ENCODE measurements at places on chromosomes 4 and X. TPM values are rescaled to one million over a fixed set of nuclear protein-coding genes. Genes with fewer than 3 reads are reported as not detected.

The NDP gene
- 8.7 TPM for polyA plus RNA-seq

The TCP11X2 gene
- polyA plus RNA-seq: 2.2 TPM

The MAGED4B gene
- polyA plus RNA-seq: 138 TPM

The CENPI gene
- polyA plus RNA-seq: 5.3 TPM

The INTS6L gene
- polyA plus RNA-seq: 1.2 TPM

The FAM149A gene
- polyA plus RNA-seq: 8.6 TPM

The RAP1GDS1 gene
- polyA plus RNA-seq: 34.5 TPM

The MAGIX gene
- polyA plus RNA-seq: 9.1 TPM

The LUZP4 gene
- not detected for polyA plus RNA-seq

DNA sequence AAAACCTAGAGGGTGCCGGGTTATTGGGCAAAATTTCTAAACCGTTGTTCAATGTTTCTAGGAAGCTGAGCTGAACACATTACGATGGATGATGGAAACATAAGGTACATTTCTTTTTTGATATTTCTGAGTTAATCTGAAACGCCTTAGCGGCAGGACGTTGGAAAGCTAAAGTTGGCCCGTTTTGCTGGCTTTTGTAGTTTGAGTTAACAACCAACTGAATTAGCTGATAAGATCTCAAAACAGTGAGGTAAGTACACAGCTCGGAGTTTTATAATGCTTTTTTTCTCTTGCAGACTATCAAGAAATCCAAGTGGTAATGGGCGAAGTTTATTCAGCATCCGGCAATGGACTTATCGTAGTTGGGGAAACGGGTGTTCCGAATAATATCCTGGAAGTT, 73.5 kb downstream of the PRSS12 start:
- no peak for DNase-seq

DNA sequence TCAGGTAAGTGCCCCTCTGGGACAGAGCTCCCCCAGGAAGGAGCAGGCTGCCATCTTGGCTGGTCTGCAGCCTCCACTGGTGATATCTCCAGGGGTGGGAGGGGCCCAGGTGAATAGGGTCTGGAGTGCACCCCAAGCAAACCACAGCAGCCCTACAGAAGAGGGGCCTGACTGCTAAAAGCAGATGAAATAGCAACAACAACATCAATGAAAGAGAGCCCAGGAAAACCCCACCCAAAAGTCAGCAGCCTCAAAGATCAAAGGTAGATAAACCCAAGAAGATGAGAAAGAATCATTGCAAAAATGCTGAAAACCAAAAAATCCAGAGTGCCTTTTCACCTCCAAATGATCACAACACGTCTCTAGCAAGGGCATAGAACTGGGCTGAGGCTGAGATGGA, 92.5 kb upstream of the PAGE3 start:
- no peak for DNase-seq

DNA sequence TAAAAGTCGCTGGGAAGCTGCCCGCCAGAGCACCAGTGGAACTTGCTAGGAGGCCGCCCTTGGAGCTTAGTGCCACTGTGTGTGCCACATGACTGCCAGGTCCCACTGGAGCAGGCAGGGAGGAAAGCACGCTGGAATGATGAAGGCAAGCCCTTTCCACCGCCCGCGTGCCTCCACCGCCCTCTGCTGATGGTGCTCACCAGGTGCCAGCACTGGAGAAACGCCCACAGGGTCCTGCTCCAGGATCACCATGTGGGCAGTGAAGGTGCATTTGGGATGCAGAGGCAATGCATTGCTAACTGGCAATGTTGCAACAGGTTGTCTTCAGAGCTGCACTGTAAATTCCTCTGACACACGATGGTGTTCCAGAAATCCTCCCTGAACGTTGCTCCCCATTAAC, 76.3 kb downstream of the SHROOM2 start:
- no peak for DNase-seq

DNA sequence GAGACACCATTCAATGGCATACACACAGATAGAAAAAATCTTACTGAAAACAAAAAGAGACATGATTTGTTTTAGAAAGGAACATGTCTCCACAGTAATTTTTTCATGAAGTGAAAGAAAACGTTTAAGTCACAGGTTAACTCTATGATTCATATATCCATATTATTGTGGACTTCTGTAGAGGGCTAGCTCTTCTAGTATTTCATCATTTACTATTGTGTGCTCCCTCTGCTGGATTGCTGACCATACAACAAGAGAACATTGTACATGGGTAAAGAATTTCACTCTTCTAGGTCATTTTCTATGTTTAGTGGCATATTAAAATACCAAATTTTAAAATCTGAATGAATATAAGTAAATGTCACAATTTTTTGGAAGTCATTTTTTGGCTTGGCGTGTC, 91.8 kb upstream of the POU3F4 start:
- peak; percentile 5 for DNase-seq

- DNase-seq: peak; percentile 71
These were observed 243.3 kb downstream of the GASK1B start for GRCh38 chr4:157929486-157929885.

DNA sequence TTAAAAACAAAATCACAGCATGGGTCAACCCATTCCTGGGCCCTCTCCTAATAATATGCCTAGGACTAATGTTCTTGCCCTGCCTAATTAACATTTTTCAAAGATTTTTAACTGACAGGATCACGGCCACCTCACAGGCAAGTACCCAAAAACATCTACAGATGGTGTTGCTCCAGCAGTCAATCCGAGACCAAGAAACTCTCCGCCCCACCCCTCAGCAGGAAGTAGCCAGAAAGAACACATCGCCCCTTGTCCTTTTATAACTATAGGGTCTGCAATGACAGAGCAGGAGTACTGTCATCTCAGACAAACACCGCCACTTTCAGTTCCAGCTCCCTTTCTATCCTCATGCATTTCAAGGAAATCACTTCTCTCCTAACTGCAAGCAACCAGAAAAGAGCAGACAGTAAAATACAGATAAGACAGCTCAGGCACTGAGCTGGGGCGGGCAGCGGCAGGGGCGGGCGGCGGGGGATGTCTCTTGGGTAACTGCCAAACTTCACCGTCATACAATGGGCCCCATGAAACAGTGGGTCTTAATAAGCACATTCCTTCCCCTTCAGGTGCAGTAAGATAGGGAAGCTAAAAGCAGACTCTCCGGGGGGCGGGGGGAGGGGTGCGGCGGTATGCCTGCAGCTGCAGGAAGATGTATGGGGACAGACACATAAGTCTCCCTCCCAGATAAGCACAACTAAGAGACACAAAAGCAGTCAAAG, 67.4 kb downstream of the ZNF182 start:
- peak; percentile 5 for DNase-seq

DNA sequence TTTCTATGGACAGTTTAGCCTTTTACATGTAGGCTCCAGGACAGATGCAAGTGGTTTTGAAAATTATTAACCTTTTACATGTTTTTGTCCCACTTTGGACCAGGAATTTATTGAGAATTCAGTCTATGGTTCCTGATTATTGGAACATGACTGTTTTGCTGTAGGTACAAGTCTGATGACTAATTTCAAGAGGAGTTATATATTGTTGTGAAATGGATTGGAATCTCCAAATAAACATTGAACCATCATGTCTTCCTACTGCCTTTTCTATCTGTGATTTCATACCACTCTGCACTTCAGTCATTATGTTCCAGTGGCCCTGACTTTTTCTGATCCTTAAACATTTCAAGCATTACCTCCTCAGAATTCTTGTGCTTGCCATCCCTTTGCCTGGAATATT, 35.9 kb downstream of the TBC1D19 start:
- DNase-seq: no peak

- DNase-seq: no peak
These were observed 166.4 kb downstream of the CBR4 start for GRCh38 chr4:168843635-168844034.

GRCh38 chr4:126701756-126702155, 931.0 kb upstream of the INTU start:
- no peak for DNase-seq

GRCh38 chrX:7586126-7586525, 256.8 kb upstream of the VCX start:
- peak; percentile 75 for DNase-seq

- DNase-seq: no peak
These were observed 92.5 kb downstream of the FAM13A start for GRCh38 chr4:88964450-88964849.

GRCh38 chr4:166293556-166293955, 420.5 kb downstream of the TLL1 start:
- no peak for DNase-seq

- no peak for DNase-seq
These were observed 126.5 kb downstream of the QDPR start for GRCh38 chr4:17385403-17385802.

- DNase-seq: no peak
These were observed 734.0 kb upstream of the DIAPH2 start for GRCh38 chrX:95950679-95951078.

GRCh38 chr4:113905301-113905700, 74.1 kb downstream of the ARSJ start:
- DNase-seq: no peak

DNA sequence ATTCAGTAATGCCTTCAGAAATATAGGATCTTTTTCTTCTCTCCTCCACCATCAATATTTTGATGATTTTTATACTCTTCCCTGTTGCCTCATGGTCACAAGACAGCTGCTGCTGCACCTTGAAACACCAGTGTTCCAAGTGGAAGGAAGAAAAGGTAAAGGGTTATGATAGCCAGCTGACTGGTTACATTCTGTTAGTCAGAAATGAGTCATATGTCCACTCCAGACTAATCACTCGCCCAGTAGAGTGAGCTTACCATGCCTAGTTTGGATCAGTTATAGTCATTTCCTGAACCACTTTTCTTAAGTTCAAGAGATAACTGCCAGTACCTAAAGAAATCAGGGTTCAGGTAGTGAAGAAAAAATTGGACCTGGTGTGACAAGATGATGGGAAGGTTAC, 532.3 kb upstream of the SMIM31 start:
- no peak for DNase-seq

DNA sequence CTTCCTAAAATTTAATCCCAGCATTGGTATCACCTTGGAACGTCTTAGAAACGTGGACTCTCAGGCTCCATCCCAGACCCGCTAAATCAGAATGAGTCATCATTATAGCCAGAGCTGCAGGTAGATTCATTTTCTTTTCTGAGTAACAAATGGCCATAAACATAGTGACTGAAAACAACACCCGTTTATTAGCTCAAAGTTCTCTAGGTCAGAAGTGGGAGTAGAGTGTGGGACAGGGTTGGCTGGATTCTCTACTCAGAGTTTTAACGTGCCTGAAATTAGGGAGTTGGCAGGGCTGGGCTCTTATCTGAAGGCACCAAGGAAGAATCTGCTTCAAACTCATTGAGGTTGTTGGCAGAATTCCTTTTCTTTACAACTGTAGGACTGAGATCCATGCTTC, 101.8 kb upstream of the C1QTNF7 start:
- DNase-seq: no peak

DNA sequence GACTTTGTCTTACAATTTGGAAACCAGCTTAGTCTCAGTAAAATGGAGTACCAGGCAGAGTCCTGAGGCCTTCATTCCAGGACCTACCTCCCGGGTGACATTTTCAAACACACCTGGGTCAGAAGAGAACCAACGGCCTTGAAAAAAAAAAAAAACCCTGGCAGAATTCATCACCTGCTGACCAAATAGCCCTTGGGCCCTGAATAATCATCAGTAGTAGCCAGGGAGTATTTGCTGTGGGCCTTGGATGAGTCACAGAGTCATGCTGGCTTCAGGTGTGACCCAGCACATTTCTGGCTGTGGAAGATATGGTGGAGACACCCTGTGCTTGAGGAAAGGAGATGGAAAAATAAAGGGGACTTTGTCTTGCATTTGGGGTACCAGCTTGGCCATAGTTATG, 92.2 kb downstream of the LPAR4 start:
- DNase-seq: no peak

- no peak for DNase-seq
These were observed 91.9 kb downstream of the EGF start for GRCh38 chr4:110004556-110004955.

GRCh38 chrX:119573840-119574393, 446 bp upstream of the UBE2A start:
- no peak for DNase-seq

DNA sequence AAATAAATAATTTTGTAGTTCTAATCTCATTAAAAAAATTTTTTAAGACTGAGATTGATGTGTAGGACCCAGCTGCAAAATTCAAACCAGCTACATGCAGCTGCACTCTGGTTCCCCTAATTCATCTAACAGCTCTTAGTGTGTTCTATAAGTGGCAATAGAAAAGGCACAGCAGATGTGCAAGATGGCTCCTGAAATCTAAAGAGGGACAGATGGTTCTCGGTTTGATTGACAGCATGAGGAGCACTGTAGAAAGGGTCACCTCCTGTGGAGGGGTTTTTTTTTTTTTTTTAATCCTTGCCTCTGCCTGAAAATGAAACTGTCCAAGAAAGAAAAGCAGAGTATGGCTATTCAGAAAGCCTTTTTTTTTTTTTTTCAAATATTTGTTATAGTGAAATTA, 16.9 kb upstream of the OCIAD1 start:
- DNase-seq: peak; percentile 74

DNA sequence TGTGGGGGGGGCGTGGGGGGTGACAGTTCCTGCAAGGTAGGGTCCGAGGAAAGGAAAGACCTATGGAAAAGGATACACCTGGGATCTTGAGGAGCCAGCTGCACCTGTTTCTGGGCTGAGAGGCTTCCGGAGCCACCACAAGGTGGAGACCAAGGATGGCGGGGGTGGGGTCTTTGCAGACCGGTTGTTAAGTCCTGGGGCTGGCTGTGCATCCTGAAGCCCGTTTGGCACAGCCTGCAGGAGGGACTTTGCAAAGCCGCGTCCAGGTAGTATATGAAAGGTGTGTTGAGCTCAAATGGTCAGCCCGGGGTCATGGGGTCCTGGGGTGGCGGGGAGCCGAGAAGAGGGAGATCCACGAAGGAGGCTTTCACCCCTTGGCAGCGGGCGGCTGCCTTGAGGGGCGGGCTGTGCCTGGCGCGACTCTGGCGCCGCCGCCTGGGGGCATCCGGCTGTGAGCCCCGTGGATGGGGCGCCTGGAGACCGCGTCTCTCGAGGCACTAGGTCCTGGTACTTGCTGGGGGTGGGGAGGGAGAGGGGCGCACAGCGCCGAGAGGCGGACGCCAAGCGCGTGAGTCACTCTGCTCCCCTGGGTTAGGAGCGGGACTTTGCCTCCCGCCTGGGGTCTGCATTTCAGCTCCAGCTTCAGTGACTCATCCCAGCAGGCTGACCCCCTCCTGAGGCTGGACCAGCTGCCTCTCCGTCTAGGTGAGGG, 58.2 kb upstream of the DYNLT3 start:
- peak; percentile 15 for DNase-seq

GRCh38 chr4:142519342-142519741, 326.8 kb downstream of the INPP4B start:
- peak; percentile 16 for DNase-seq

DNA sequence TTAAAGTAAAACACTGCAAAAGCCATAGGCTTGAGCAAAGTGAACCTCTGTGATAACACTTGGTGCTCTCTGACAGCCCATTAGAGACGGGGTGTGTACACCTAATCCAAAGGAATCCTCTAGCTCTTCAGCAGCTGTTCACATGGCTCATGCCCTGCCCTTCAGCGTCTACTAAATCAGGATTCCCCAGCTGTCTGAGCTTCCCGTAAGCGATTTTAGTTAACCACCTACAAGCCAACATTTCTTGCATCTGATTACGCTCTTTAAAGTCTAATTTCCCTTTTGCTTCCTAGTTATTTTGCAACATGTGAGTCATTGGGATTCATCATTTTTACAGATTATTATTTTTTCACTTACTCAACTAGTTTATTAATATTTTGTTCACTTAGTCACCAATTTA, 6.5 kb downstream of the DMD start:
- DNase-seq: no peak

GRCh38 chr4:85642356-85643100, 167.6 kb downstream of the ARHGAP24 start:
- DNase-seq: no peak
